ENCODE measurements at places on chromosomes 7 and 10.
A peak's percentile ranks its signal among the peaks of the same experiment; 100 is the strongest.

- no peak for DNase-seq
Observed at GRCh38 chr7:124840435-124840834, 74.8 kb upstream of the GPR37 start.

- no peak for DNase-seq
Observed at GRCh38 chr7:30969604-30969970, 5.8 kb downstream of the GHRHR start.

GRCh38 chr7:98281757-98282606, 496 bp downstream of the BRI3 start:
- no peak for DNase-seq

- DNase-seq, result no peak
Observed at GRCh38 chr7:90661290-90662151, 65.4 kb downstream of the CDK14 start.

DNA sequence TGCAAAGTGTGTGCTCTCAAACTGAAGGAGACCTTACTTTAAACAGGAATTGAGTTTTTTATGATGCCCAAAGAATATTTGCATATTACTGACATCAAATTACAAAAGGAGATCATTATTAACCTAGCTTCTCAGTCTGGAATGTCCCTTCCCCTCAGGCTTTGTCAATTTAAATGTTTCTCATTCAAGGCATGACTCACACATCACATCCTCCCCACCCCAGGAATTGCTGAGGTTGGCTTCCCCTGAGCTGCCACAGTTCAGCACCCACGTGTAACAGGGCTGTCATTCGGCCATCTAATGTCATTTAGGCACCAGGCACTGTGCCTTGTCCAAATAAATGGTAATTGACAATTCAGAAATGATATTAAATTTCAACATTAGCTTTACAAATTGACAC, 305.9 kb upstream of the MGMT start:
- no peak for DNase-seq

- DNase-seq, result no peak
Observed at GRCh38 chr7:158702196-158702595, 2.4 kb downstream of the NCAPG2 start.

DNA sequence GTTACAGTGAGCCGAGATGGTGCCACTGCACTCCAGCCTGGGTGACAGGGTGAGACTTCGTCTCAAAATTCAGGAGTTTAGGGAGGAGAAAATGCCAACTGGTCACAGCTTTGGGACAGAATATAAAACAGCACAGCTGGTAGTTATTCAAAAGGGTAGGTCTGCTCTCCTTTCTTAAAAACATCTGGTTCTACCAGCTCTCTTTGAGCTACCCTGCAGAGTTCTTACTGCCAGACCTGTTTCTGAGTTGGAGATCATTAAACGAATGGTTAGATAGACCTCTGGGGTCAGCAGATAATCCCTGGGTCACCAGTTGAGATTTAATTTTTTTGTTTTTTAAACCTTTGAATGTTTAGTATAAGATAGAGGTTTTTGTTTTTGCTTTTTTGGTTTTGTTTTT, 52.6 kb downstream of the MCU start:
- no peak for DNase-seq

GRCh38 chr10:124447751-124448466, 1.9 kb downstream of the NKX1-2 start:
- no peak for DNase-seq

- DNase-seq, result no peak
Observed at GRCh38 chr10:48545462-48546145, 59.3 kb downstream of the ARHGAP22 start.

- no peak for DNase-seq
Observed at GRCh38 chr7:138903186-138903820, 77.9 kb downstream of the KIAA1549 start.

DNA sequence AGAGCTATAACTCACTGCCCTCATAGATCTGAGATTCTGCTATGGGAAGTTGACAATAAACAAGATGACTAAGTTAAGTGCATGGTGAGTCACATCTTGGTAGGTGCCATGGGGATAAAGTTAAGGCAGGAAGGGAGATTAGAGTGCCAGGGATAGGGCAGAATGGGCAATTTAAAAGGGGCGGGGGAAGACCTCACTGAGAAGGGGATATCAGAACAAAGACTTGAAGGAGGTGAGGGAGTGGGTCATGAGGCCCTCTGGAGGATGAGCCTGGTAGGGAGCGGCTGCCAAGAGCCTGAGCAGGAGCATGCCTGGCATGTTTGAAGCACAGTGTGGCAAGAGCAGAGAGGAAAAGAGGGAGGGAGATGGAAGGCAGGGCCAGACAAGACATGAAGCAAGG, 34.8 kb upstream of the INMT start:
- peak; percentile 14 for DNase-seq

- no peak for DNase-seq
Observed at GRCh38 chr10:116270771-116271592, 2.0 kb downstream of the GFRA1 start.

GRCh38 chr10:93589648-93590562, 11.1 kb downstream of the RBP4 start:
- no peak for DNase-seq

GRCh38 chr10:77664008-77664407, 26.4 kb upstream of the KCNMA1 start:
- no peak for DNase-seq

GRCh38 chr10:75043256-75044131, 68.0 kb upstream of the SAMD8 start:
- no peak for DNase-seq

- DNase-seq, result no peak
Observed at GRCh38 chr7:100603726-100604027, 1.5 kb downstream of the PCOLCE start.

DNA sequence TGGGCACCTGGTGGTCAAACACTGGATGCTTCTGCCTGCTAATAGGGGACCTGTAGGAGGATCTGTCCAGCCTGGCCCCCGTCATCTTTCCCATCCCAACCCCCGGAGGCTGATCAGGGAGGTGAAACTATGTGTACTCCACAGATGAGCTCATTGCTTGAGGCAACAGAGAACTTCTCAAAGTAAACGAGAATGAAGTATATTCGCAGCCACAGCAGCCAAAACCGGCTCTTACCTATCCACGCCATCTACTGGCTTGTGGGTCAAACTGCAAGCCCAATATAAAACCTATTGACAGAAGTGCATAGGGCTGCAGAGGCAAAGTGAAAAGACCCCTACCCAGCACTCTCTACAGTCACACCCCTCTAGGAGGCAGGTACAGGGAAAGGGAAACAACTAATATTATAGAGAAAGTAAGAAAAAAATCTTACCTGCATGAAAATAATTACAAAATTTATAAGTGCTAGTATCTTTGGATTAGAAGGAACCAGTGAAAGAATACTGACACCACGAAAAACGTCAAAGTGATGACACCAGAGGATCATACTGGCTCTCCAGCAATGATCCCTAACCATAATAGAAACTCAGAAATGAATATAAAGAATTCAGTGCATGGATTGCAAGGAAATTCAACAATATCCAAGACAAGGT, 973.5 kb downstream of the ANKRD7 start:
- DNase-seq, result no peak

- no peak for DNase-seq
Observed at GRCh38 chr7:110808361-110808760, 282.6 kb upstream of the LRRN3 start.

GRCh38 chr10:7243873-7244272, 167.0 kb downstream of the SFMBT2 start:
- DNase-seq, result no peak

DNA sequence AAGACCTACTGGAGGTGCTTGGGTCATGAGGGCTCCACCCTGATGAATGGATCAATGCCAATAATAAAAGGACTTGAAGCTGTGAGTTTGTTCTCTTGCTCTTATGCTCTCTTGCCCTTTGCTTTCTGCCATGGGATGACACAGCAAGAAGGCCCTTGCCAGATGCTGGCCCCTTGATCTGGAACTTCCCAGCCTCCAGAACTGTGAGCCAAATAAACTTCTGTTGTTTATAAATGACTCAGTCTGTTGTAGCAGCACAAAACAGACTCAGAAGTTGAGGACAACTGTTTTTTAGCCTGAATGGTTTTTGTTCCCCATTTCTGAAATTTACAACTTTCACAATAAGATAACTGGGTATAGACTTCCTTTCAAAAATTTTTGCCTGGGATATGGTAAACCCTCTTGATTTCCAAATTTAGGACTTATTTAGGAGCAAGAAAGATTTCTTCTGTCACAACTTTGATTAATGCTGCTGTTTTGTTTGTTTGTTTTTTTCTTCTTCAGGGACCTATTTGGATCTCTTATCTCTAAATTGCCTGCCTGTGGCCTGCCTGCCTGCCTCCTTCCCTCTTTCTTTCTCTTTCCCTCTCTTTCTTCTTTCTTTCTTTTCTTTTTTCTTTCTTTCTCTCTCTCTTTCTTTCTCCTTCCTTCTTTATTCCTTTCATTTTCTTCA, 12.1 kb downstream of the ENTPD1 start:
- DNase-seq, result no peak

GRCh38 chr7:90178679-90179278, 24.5 kb downstream of the STEAP1 start:
- peak; percentile 82 for DNase-seq

DNA sequence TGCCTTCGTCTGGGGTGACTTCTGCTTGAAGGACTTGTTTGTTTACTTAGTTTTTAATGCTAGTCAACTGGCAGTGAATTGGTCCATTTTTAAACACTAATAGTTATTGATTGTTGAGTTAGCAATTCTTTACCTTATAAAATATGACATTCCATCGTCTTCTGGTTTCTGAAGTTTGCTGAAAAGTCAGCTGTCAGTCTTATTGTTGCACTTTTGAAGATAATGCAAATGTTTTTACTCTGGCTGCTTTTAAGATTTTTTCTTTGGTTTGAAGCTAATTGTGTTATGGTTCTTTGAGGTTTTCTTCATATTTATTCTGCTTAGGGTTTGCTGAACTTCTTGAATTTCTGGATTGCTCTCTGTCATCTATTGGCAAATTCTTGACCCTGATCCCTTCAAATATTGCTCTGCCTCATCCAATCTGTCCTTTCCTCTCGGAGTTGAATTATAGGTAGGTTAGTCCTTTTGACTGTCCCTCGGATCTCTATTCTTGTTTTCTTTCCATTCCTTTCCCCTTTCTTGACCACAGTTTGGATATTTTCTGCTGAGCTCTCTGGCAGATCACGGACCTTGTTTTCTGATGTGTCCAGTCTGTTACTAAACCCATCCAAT, 24.2 kb downstream of the MGMT start:
- DNase-seq, result no peak

DNA sequence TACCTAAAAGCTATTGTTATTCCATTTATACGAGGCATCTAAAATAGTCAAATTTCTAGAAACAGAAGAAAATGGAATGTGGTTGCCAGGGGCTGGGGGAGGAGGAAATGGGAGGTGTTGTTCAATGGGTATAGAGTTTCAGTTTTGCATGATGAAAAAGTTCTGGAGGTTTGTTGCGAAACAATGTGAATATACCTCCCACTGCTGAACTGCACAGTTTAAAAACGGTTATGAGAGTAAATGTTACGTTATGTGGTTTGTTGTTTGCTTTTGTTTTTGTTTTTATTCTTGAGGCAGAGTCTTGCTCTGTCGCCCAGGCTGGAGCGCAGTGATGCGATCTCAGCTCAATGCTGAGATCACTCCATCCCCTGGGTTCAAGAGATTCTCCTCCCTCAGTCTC, 64.9 kb upstream of the NRBF2 start:
- no peak for DNase-seq

DNA sequence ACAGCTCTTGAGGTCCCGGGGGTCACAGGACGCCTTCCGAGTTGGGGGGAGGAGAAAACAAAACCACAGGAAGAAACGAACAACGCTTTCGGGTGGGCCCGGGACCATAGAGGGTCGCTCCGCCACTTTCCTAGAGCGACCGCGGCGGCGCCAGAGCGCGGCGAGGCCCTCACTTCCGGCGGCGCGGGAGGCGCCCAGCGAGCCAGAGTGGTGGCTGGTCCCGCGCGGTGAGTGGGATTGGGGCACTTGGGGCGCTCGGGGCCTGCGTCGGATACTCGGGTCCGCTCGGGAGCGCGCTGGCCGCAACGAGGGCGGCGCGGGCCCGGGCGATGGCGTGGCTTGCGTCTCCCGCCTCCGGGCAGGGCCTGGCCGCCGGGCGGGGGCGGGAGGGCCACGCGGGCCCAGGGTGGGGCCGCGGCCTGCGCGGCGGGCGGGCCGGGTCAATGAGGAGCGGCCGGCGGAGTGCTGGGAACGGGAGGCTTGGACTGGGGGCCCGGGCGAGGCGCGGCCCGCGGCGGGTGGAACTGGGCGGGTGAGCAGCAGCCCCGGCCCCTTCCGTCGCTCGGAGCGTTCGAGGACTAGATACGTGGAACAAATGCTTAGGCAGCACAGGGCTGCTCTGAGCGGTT, at the start of gene ZNF22:
ZNF22 (plus strand) TSS at position 172 of the 629 bp plus-strand sequence. CDS start 2,446 bp downstream, outside the sequence.
- DNase-seq, result no peak

GRCh38 chr10:22658745-22659410, 55.5 kb downstream of the PIP4K2A start:
- DNase-seq, result no peak

DNA sequence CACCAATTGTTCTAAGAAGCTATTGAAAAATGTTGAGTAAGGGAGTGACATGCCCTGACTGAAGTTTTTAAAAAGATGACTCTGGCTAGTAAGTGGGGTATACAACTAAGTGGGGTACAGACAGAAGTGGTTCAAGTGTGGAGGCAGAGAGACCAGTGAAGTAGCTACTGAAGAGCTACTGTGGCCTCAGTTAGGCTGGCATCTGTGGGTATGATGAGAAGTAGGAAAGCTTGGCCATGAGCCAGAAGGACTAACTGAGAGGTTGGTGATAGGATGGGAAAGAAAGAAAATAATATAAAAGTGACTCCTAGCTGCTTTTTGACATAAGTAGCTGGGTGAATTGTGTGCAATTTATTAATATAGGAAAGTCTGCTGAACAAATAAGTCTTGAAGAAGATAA, 176.6 kb downstream of the SEMA3D start:
- no peak for DNase-seq

DNA sequence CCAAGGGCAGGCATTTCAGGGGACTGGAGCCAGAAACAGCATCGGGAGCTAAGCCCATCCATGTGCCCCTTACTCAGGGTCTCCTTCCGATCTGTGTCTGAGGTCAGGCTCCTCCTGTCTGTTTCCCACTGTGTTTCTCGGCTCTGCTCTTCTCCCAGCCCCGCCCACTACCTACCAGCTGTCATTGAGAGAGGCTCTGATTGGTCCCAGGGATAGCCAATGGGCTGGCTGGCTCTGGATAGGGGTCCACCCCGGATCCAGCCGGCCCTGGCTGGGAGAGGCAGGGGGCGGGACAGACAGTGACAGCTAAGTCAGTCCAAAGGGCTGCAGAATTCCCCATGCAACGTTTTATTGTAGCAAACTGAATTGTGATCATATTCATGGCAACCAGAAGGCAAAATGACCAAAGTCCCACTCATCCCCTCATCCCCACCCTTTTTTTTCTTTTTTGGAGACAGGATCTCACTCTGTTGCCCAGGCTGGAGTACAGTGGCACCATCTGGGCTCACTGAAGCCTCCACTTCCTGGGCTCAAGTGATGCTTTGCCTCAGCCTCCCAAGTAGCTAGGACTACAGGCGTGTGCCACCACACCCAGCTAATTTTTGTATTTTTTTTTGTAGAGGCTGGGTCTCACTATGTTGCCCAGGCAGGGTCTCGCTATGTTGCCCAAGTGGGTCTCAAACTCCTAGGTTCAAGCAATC, 76.3 kb downstream of the CLIP2 start:
- DNase-seq, result no peak

- no peak for DNase-seq
Observed at GRCh38 chr10:116014326-116014725, 258.7 kb downstream of the GFRA1 start.

All from GM04503 (cell line).